Fibroblast of skin of right biceps (primary cell): ENCODE measurements at places on chromosomes 1 and 21.

GRCh38 chr1:48003741-48004531, 6.8 kb upstream of the TRABD2B start:
- DNase-seq, result no peak

DNA sequence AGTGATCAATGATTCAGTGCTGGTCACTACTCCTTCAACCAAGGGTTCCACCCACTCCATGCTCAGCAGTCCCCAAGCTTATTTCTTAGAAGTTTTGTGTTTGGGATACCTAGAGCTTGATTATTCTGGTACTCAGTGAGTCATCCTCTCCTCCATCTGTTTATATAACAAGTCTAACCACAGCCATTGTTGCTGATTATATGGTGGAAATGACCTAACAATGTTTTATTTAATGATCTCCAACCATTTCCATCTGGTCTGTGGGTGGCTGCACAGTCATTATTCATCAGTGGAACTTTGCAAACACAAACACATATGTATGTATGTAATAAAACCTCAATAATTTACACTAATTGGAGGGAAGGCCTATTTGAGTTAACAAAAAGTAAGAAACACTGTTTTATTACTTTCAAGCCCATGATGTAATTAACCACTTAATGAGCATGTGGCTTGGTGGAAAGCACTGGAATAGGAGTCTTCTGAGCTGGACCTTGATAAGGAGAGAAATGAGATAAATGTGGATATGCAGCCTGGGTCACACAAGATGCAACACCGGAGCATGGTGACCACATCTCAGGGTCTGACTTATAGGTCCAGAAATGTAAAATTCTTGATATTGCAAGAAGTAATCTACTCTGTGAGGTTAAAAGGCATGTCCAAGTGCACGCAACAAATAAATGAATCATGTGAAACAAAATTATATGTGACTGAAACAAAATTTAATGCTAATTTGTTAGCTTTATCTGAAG, 99.0 kb upstream of the WLS start:
- peak; percentile 91 for DNase-seq

- DNase-seq, result no peak
These were observed 34.2 kb downstream of the GJA5 start for GRCh38 chr1:147726168-147726567.

DNA sequence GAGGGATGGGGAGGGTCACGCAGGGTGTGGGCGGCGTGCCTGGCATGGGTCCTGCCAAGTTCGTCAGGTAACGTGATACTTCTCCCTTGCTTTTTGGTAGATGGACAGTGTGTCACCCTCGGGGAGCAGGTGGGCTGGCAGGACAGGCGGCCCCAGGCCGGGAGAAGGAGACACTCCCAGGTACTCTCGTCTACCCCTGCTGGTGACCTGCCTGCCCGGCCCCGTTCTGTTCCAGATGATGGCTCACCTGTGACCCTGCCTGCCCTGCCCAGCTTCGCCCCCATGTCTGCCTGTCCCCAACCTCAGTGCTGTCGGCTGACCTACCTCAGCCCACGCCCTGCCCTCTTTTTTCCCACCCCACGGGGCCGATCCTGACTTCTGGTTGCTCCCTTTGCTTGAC, 144.7 kb downstream of the PCBP3 start:
- DNase-seq, result no peak

DNA sequence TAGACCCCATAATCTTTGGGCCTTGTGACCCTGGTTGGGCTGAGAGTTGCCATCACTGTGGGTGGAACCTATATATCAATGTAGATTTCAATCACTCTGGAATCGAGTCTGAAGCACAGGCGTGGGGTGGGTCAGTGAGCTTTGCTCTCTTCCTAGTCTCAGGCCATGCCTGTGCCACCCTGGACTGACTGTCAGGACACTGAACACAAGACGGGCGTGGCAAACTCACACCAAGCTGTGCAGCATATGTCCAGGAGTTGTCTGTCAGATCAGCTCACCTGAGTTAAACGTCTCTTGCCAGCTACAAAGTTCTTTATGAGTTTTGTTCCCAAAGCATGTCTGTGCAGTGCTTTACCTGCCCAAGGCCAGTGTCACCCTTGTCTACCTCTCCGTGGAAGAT, 30.9 kb upstream of the ALPL start:
- DNase-seq, result no peak

- no peak for DNase-seq
These were observed 12.9 kb downstream of the CSRP1 start for GRCh38 chr1:201493757-201494617.
